ENCODE measurements at places on chromosomes 6 and 20.
A peak's percentile ranks its signal among the peaks of the same experiment; 100 is the strongest.

DNA sequence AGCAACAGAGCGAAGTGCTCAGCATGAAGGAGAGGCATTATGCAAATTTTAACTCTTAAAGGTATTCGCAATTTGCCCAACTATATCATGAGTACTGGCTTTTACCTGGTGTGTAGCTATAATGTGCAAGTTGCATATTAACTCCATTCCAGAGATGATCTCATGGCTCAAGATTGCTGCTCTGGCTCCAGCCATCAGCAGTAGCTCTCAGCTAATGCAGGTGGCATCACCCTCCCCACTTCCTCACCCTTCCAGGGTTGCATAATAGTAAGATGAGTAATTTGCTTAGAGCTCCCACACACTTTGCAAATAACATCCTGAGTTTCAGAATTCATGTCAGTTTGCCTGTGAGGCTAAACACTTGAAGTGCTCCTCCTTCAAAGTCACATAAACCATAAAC lies 15.9 kb upstream of the PCSK2 start:
- no peak for DNase-seq

GRCh38 chr6:136803608-136804007 lies 11.3 kb upstream of the MAP3K5 start:
- DNase-seq: no peak

GRCh38 chr6:110310861-110311446 lies 47.2 kb downstream of the METTL24 start:
- DNase-seq: no peak

GRCh38 chr20:53865901-53866793 lies 204.2 kb downstream of the BCAS1 start:
- no peak for DNase-seq

- DNase-seq: no peak
These were observed 4.6 kb downstream of the NELFCD start for GRCh38 chr20:58985656-58986055.

DNA sequence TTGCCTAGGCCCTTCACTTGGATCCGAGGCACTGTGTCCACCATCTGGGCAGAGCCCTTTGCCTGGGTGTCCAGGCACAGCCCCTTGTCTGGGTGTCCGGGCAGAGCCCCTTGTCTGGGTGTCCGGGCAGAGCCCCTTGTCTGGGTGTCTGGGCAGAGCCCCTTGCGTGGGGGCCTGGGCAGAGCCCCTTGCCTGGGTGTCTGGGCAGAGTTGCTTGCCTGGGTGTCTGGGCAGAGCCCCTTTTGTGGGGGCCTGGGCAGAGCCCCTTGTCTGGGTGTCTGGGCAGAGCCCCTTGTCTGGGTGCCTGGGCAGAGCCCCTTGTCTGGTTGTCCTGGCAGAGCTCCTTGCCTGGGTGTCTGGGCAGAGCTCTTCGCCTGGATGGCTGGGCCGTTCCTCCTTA lies 443.4 kb upstream of the CDH4 start:
- peak; percentile 53 for DNase-seq

DNA sequence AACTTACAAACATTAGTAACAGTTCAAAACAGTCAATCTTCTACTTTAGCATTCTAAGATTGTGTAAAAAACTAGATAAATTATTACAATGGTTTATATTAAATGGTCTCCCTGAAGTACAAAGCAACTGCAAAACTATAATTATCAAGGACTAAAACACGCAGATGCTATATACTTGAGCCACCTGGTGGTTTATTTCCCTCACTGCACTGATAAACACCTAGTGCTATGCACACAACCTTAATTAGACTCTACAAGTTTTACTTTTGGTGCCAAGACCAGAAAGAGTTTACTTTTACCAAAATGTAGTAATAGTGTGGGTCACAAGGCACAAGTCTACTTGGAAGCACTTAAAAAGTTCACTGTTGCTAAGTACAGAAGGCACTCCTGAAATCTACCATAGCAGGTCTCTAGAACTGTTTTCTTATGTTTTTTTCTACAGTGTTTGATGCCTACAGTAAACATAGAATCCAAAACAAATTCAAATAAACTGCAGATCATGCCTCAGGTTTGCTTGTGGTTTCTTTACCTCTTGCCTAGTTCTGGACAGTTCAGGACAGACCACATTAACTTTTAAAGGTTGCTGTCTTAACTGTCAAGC lies 49.2 kb downstream of the GMDS start:
- no peak for DNase-seq

DNA sequence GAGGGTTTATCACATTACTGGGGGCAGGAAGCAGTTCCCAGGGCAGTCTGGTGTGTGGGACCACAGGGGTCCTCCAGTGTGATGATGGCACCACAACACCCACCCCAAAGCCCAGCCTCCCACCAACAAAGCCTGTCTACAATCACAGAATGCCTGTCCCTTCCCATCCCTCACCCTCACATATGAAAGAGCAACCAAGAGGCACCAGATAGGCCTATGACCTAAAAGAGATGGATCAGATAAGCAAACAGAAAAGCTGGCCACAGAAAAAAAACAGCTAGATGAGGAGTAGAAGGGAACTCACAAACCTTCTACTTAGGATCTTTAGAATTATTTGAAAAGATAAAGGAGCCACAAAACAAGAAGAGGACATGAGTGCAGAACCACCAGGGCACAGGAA lies 54.3 kb downstream of the SERAC1 start:
- DNase-seq: no peak

DNA sequence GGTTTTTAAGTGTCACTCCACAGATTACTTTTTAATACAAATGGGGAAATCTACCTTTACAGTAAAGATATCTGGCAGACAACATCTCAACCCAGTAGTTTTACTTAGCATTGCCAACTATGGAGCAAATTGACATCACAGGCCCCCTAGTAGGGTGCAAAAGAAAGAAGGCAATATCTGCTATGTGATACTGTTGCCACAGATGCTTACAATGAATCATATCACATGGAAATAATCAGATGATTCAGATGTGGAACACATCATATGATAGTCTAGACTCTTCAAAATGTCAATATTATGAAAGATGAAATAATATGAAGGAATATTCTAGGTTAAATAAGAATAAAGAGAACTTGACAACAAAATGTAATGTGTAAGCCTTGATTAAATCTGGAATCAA lies 322.5 kb downstream of the BMP2 start:
- DNase-seq: no peak

GRCh38 chr20:62482146-62482809 lies 6.5 kb upstream of the GATA5 start:
- no peak for DNase-seq

DNA sequence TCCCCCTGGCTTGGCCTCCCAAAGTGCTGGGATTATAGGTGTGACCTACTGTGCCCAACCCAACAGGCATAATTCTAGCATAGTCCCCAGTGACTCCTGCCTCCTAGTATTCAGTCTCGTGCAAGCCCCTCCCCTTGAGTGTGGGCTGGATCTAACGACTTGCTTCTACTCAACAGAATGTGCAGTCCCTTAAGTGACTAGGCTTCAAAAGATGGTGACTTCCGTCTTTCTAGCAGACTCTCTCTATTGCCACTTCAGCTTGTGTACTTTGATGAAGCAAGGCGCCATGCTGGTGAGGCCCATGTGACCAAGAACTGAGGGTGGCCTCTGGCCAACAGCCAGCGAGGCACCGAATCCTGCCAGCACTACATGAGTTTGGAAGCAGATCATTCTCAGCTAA lies 109.6 kb upstream of the TRAF3IP2 start:
- no peak for DNase-seq

- DNase-seq: no peak
These were observed 314 bp downstream of the FARS2 start for GRCh38 chr6:5261545-5262109.

DNA sequence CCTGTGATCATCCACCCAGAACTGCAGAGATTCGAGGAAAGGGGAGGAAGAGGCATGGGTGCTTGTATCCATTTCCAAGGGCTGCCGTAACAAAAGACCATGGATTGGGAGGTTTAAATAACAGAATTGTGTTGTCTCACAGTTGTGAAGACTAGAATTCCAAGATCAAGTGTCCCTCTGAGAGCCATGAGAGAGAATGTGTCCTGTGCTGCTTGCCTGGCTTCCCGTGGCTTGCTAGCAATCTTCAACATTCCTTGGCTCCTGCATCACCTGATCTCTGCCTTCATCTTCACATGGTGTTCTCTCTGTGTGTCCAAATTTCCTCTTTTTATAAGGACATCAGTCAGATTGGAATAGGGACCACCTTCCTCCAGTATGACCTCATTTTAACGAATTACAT lies 69.8 kb downstream of the CDC40 start:
- DNase-seq: no peak

DNA sequence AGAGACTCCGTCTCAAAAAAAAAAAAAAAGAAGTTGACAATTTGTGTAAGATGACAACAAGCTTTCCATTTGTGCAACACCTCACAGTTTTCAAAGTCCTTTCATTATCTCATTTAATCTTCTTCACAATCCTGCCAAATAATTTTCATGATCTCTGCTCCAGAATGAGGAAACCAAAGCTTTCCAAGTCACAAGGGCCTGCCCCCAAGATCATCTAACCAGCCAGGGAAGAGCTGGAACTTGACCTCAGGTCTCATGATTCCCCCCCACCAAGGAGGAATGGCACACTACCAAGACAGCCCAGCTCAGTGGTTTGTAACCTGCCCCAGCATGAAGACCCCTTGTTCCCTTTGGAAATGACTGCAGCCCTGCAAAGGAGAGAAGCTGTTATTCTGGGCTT lies 74.0 kb upstream of the PIM1 start:
- no peak for DNase-seq

- no peak for DNase-seq
These were observed 536 bp upstream of the FNDC1 start for GRCh38 chr6:159168536-159169192.

DNA sequence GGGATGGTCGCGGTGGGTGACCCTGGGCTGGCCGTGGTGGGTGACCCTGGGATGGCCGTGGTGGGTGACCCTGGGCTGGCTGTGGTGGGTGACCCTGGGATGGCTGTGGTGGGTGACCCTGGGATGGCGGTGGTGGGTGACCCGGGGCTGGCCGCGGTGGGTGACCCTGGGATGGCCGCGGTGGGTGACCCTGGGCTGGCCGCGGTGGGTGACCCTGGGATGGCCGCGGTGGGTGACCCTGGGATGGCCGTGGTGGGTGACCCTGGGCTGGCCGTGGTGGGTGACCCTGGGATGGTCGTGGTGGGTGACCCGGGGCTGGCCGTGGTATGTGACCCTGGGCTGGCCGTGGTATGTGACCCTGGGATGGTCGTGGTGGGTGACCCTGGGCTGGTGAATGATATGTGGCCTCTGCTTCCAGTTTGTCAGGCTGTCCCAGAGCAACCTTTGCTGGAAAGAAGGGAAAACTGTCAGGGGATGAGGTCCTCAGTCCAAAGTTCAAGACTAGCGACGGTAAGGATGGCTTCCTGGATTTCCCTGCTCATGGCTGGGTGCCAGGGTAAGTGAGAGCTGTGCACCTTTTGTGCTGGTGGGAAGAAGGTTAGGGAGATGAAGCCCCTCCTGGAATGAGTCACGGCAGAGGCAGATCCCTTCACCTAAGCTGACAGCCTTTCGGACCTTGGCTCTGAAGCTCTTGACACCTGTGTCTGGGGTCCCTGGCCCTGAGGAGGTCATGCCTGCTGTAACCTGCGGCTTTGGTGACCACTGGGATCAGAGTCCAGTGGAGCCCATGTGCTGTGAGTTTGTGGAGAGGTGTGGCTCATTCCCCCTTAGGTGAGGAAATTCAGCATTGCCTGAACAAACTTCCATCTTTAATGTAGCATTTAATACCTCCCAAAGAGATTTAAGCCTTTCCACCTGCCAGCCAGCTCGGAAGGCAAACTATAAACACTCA lies 19.1 kb upstream of the PCMTD2 start:
- no peak for DNase-seq

- DNase-seq: no peak
These were observed 10.3 kb downstream of the SLC2A4RG start for GRCh38 chr20:63749597-63750508.

- no peak for DNase-seq
These were observed 167.8 kb upstream of the RIPOR2 start for GRCh38 chr6:25103603-25104002.

- no peak for DNase-seq
These were observed 165.4 kb downstream of the SLC35B3 start for GRCh38 chr6:8269872-8270454.

DNA sequence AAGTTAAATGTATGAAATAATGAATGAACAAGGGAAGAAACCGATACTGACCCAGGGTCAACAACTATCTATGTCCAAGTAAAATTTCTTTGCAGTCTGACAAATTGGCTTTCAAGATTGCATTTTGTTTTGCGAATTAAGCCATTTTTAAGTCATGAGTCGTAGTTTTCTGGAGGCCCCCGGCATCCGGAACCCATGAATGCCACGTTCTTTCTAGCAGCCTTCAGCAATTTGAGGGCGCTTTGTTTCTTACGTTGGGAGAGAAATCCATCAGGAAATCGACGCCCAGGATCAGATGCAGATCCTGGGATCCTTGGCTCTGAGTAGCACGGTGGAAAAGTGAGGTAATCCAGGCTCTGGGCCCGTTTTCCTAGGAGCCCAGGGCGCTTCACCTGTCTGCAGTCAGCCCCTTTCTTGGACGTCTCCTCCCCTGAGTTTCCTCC lies 309 bp upstream of the ABRACL start:
- DNase-seq: no peak

GRCh38 chr20:4813076-4813862 lies 91.6 kb downstream of the PRND start:
- no peak for DNase-seq

- no peak for DNase-seq
These were observed 210.3 kb downstream of the TBX18 start for GRCh38 chr6:84554074-84554473.

DNA sequence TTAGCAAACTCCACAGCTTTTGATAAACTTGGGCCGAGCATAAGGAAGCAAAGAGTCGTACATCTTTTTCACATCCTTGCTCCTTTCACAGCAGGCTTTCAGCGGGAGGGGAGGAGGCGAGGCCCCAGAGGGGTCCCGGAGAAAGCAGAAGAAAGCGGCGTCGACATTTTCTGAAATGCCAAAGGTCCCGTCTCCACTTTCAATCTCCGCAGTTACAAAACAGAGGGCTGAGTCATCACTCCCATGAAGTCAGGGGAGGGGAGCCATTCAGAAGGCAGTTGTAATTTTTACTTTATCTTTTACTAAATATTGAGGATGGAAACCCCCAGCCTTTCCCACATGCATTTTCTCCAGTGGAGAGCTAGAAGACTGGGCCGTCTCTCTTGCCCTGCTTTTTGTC lies 174.2 kb upstream of the THBS2 start:
- DNase-seq: no peak

GRCh38 chr20:23654717-23655116 lies 17.0 kb upstream of the CST3 start:
- peak; percentile 29 for DNase-seq

All from esophagus muscularis mucosa (tissue), 4 donors.